Regular cardiac myocyte (primary cell): ENCODE measurements at places on chromosomes 7 and 10. TPM values are rescaled to one million over a fixed set of nuclear protein-coding genes. Genes with fewer than 3 reads are reported as not detected.

Gene MMP21
- total RNA-seq = 0.28 TPM in 1 of 2 replicates, not detected in the other

Gene SAMD9L
- total RNA-seq = 14.2 and 28.8 TPM in 2 replicates

Gene COL13A1
- total RNA-seq = 27.6 and 44.3 TPM in 2 replicates

Gene FFAR4
- total RNA-seq = not detected in 2 replicates

Gene STARD3NL
- total RNA-seq = 87.4 and 112 TPM in 2 replicates

Gene CBX3
- 97.8 and 150 TPM in 2 replicates for total RNA-seq

Gene C10orf62
- 0.19 TPM in 1 of 2 replicates, not detected in the other for total RNA-seq

Gene SLC26A4
- 1.7 and 10.2 TPM in 2 replicates for total RNA-seq

Gene C7orf33
- not detected in 2 replicates for total RNA-seq

Gene ZNF503
- 2.7 and 3.7 TPM in 2 replicates for total RNA-seq

Gene FAM180A
- total RNA-seq = 3.1 and 21.5 TPM in 2 replicates
